Glutamatergic neuron (in vitro differentiated cells): ENCODE measurements at places on chromosomes 1 and 21. TPM values are rescaled to one million over a fixed set of nuclear protein-coding genes. Genes with fewer than 3 reads are reported as not detected.

Gene RCSD1
- total RNA-seq, result not detected

Gene CHODL
- total RNA-seq, result 5.5 TPM

Gene RGL1
- total RNA-seq, result 4.9 TPM

Gene MFN2
- total RNA-seq, result 61.9 TPM

Gene NCF2
- total RNA-seq, result not detected

Gene HSPB7
- not detected for total RNA-seq

Gene KRTAP21-2
- total RNA-seq, result not detected

Gene LAX1
- not detected for total RNA-seq

Gene MT1HL1
- total RNA-seq, result not detected

Gene ERVH48-1
- 0.59 TPM for total RNA-seq

Gene KCNN3
- total RNA-seq, result 3.8 TPM

Gene TNFRSF8
- not detected for total RNA-seq

Gene AHCTF1
- 25.2 TPM for total RNA-seq

Gene GABRD
- 2.5 TPM for total RNA-seq

Gene FAM151A
- total RNA-seq, result not detected

Gene PKP1
- total RNA-seq, result not detected

Gene CXADR
- 54.9 TPM for total RNA-seq

Gene MYCL
- 97.7 TPM for total RNA-seq

Gene KRTAP12-2
- total RNA-seq, result not detected

Gene KIF17
- 1.6 TPM for total RNA-seq

Gene CDA
- total RNA-seq, result not detected

Gene OR10Z1
- total RNA-seq, result not detected

Gene NPR1
- total RNA-seq, result not detected
